Fibroblast of skin of left biceps (primary cell): ENCODE measurements at places on chromosomes 5 and 9.

- DNase-seq = no peak
These were observed 72.0 kb upstream of the SLC44A1 start for GRCh38 chr9:105172436-105172835.

DNA sequence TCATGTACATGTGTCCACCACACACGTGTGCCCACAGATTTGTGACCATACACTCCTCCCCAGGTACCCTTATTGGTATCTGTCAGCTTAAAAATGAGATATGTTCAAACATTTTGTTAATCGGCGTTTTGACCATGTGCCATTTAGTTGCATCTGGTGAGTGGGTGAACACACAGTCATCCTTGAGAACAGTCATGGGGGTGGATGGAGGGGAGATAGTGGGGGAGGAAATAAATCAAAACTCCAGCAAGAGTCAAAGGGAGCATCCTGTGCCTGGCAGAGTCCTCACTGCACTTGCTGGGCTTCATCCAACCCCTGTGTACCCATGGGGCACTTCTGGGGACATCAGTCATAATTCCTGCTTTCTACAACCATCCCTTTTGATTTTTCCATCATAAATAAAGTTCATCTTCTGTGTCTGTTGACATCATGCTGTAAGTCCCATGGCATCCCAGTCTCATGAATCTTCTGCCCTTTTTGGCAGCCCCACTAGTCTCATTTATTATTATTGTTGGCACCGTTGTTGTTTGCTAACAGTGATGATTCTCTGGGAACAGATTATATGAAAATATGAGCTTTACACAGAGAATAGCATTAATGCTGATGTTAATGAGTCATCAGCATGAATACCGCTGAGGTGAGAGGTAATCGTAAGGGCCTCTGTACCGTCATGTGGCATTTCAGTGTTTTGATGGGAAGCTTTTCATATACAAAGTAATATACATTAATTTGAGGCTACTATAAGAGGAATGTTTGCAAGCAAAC is 24.4 kb upstream of the CLK4 start:
- no peak for DNase-seq

DNA sequence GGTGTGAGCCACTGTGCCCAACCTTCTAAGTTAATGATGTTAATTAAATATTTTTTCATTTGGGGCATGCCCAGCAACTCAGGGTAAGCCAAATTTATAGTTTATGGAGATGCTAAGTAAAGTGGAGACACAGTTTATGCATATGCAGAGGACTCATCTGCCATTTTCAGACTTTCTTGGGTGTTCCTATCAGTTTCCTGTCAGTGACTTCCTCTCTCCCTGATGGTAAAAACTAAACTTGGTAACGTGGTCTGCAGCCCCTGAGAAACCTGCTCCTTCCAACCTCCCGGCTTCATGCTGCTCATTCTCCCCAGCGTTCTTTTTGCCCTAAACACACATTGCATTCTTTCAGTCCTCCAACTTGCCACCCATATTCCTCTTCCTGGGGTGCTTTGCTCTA is 48.4 kb upstream of the TUT7 start:
- no peak for DNase-seq

DNA sequence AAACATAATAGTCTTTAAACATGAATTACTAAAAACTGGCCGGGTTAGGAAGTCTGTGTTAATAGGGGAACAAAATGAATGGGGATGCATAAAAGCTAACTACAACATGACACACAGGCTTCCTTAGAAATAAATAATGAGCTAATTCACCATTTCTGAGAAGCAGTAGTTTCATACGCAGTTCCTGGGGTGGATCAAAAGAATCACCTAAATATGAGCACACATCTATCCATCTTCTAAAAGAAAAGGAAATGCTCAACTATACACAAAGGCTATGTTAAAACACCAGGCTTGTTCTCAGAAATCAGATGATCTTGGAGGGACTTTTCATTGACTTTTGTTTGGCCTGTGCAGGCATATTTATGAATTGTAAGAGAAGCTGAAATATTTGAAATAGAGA is 373.0 kb downstream of the ARRDC3 start:
- DNase-seq = no peak

DNA sequence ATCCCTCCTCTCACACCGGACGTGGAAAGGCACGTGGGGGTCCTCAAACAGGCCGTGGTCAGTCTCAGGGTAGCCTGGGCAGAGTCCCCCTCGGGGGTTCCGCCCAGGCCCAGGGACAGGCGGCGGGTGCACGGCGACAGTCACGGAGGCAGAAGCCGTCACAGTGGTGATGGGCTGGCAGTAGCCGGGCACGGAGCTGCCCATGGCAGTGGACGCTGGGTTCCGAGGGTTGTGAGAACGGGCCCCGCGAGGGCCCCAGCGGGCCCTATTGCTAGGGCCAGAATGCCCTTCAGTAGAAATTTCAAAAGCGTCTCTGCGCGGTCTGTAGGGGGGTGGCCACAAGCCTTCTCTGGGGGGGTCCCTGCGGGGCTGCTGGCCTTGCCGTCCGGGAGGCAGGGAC is 69.8 kb downstream of the PTCH1 start:
- DNase-seq = no peak

- no peak for DNase-seq
These were observed 85.7 kb downstream of the LMX1B start for GRCh38 chr9:126699401-126699881.

- no peak for DNase-seq
These were observed 381.1 kb downstream of the RASEF start for GRCh38 chr9:82681809-82682208.

- DNase-seq = no peak
These were observed 68.0 kb upstream of the MAMDC2 start for GRCh38 chr9:69975681-69976080.
